Brain pericyte (primary cell): ENCODE measurements at places on chromosomes 6 and 20.

DNA sequence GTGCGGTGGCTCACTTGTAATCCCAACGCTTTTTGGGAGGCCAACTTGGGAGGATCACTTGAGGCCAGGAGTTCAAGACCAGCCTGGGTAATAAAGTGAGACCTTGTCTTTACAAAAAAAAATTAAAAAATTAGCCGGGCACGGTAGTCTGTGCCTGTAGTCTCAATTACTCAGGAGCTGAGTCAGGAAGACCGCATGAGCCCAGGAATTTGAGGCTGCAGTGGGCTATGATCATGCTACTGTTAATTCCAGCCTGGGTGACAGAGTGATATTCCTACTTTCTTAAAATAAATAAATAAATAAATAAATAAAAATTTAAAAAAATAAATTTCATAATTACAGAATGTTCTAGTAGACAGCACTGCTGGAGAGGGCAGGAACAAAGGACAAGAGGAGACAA lies 62.4 kb downstream of the DST start:
- DNase-seq = no peak

DNA sequence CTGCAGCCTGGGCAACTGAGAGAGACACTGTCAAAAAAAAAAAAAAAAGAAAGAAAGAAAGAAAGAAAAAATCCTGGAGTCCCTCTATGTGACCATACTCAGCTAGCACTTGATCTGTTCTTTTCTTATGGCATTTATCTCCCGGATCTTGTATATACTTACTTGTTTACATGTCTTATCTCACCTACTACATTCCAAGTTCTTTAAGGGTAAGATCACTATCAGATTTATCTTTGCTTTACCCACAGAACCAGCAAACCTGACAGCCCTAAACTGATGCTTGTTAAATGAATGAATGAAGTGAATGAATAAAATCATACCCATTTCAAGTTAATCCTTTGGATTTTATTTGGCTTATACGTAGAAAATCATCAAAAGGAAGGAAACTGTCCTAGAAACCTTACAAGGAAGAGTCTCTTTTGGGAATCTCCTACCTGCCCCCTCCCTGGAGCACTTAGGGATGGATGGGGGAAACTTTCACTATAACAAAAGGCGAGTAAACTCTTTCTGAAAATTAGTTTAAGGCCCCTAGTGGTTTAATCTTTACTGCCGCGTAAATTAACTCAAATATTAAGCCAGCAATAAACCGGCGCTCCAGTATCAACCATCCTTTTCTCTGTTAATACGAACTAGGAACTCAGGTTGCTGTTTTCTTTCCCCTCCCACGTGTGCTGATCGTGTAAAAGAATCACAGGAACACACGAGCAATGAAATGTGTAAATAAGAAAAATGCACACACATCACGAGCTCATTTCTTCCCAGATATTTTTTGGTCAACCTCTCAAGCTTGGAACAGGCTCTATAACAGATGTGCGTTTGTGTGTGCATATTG lies 1.3 kb upstream of the UTRN start:
- DNase-seq = no peak

- no peak for DNase-seq
Observed at GRCh38 chr20:38665506-38666285, 58.6 kb upstream of the SLC32A1 start.

DNA sequence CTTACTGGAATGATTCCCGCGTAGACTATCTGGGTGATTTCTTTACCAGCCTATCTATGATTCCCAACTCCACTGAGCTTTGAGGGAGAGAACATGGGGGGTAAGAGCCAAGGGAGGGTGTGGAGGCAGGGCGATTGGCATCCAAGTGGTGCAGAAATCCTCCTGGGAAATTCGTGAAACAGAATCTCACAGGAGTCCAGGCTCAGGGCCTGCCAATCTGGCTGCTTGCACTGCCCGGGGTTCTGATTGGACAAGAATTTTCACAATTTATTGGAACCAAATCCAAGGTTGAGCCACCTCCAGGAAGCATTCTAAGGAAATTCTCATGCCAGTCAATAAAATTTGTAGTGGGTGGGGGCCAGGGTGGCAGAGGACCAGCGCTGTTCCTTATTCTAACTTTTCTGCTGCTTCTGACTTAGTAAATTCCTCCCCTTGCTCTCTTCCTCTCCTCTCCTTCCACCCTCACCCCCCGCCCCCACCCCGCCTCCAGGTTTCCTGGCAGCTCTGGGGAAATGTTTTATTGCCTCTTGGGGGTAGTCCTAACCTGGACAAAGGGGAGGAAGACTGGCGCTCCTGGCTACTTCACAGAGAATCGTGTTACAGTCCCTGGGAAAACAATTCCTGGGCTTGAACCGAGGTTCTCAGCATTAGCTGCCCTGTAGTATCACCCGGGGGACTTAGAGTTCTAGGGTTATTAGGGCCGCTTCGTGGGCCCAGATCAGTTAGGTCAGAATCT lies 3.1 kb downstream of the BMP6 start:
- no peak for DNase-seq

- DNase-seq = no peak
Observed at GRCh38 chr20:52433326-52434040, 241.9 kb upstream of the ZFP64 start.

DNA sequence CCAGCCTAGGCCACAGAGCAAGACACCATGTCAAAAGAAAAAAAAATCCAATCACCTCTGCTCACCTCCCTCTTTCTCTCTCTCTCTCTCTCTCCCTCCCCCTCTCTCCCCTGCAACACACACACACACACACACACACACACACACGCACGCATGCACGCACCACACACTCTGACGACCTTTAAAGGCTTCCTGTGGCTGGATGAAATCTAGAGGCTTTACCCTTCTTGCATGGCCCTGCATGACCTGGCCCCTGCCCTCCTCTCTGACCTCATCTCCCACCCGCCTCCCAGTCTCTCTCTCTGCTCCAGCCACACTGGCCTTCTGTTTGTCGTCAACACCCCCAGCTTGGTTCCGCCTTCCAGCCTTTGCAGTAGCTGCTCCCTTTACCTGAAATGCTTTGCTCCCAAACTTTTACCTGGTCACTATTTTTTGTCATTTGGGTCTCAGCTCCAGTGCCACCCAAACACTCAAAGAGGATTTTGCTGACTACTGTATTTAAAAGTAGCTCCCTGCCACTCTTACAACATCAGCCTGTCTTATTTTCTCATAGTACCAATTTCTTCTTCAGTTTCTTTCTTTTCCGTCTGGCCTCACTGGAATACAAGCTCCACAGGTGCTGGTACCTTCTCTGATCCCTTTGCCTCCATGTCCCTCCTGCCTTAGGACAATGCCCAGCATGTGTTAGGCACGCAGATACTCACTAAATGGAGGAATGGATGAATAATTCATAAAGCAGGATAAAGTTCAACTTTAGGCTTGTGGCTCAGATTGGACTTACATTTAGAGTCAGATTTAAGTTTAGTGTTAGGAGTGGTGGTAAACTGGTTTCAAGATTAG lies 4.3 kb upstream of the LTA start:
- no peak for DNase-seq

DNA sequence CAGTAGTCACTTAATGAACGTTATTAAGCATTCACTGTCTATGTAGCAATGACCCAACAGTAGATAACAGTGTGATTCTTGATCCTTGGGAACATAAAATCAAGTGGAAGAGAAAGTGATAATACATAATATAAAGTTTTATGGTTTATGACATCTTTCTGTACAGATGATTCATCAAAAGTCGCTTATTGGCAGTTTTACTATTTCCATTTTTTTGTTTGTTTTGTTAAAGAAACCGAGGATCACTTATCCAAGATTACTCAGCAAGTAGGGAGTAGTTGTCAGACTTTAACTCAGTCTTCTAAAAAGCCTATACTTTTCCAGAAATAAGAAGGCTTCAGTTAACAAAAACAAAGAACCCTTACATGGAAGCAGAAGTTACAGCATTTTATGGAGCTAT lies 260.8 kb downstream of the ZFAND3 start:
- DNase-seq = no peak

- DNase-seq = no peak
Observed at GRCh38 chr20:6490849-6491248, 276.6 kb upstream of the BMP2 start.

- no peak for DNase-seq
Observed at GRCh38 chr6:44858998-44859397, 469.1 kb upstream of the RUNX2 start.

DNA sequence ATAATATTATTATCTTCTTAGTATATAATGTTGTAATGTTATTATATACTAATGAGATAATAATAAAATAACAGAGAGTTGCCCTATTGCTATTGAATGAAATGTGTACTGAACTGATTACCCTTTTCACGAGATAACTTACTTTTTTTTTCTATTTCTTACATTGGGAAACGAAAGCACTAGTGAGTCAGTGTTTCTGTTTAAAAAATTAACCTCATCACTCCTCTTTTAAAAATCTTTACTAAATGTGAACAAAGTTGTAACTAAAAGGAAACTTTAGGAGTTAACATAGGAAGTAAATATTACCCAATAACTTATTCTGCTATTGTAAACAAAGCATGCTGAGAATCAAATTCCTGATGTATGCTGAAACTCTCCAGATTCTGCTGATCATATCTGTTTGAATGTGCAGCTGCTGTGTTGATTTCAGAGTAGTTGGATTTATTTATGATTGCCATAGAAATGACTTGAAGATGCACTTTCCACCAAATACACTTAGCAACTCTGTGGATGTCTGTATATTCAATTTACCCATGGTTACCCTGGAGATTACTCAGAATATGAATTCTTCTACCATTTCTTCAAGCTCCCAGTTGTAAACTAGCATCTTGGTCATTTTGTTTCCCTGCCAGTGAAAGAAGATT lies 523.4 kb downstream of the TENT5A start:
- peak; percentile 84 for DNase-seq

- no peak for DNase-seq
Observed at GRCh38 chr20:41159547-41159946, 22.2 kb downstream of the PLCG1 start.

- DNase-seq = no peak
Observed at GRCh38 chr20:57215826-57216471, 50.5 kb downstream of the BMP7 start.

GRCh38 chr6:46490425-46491200 lies 636 bp downstream of the RCAN2 start:
- DNase-seq = no peak

DNA sequence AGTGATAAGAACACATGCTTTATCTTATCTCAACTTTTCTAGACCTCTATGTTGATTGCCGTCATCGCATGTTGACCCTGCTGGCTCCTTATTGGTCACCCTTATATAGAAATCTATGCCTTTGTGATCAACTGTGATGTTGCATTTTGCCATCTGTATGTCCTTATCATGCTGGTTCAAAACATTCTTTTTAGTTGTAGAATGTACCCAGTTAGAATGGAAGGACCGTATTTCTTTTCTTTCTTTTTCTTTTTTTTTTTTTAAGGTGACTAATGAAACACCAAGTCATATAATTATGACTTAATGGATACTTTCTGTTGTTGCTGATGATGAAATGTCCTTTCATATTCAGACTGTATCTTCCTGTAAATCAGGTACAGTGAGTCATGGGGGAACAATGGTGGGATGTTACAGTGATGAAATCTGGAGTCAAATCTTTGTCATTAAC lies 145.9 kb upstream of the CITED2 start:
- DNase-seq = no peak

DNA sequence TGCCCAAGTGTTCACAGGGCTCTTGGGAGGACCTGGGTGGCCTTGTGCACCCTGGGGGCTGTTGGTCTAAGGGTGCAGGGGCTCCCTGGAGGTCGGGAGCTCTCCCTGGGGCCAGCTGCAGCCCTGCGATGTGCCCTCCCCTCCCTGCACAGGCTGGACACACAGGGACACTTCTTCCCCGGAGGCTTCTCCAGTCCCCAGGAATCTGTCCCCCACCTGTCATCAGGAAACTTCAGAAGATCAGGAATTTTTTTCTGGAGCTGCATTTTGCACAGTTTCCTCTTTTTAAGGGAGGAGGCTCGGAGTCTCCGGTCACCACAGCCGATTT lies 66.9 kb upstream of the BHLHE23 start:
- no peak for DNase-seq

DNA sequence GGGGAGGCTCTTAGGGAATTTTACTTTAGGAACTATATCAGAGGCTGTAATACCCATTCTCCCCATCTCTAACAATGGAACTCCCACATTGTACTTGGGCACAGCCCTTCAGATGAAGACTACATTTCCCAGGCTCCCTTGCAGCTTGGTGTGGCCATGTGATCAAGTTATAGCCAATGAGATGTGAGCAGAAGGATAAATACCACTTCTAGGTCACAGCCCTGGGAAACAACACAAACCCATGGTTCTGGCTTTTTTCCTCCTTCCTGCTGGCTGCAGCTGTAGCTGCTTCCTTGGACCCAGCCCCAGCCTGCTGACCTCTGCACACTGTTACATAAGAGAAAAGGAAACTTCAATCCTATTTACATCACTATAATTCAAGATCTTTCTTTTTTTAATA lies 445.9 kb upstream of the JARID2 start:
- DNase-seq = peak; percentile 87

GRCh38 chr20:58523072-58523970 lies 8.1 kb upstream of the APCDD1L start:
- DNase-seq = no peak

DNA sequence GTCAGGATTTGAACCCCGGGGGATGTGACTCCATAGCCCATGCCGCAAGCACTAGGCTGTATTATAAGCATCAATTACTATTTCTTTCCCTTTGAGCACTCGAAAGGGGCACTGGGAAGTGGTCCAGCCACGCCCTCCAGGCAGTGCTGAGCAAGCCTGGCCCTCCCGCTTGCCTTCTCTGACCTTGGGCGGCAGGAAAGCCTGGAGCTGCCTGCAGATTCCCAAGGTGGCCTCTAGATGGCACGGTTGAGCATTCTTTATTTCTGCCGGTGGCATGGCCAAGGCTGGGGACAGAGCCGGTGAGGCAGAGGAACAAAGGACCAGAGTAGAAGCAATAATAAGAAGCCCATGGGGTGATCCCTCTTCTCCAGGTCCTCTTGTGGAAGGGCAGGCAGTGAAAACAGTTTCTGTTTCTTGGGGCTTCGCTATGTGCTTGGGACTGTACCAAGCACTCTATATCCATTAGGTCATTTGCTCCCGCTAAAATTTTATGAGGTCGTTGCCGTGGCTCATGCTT lies 32.0 kb downstream of the ARHGAP40 start:
- DNase-seq = no peak

- no peak for DNase-seq
Observed at GRCh38 chr6:129150507-129150906, 267.6 kb downstream of the LAMA2 start.

DNA sequence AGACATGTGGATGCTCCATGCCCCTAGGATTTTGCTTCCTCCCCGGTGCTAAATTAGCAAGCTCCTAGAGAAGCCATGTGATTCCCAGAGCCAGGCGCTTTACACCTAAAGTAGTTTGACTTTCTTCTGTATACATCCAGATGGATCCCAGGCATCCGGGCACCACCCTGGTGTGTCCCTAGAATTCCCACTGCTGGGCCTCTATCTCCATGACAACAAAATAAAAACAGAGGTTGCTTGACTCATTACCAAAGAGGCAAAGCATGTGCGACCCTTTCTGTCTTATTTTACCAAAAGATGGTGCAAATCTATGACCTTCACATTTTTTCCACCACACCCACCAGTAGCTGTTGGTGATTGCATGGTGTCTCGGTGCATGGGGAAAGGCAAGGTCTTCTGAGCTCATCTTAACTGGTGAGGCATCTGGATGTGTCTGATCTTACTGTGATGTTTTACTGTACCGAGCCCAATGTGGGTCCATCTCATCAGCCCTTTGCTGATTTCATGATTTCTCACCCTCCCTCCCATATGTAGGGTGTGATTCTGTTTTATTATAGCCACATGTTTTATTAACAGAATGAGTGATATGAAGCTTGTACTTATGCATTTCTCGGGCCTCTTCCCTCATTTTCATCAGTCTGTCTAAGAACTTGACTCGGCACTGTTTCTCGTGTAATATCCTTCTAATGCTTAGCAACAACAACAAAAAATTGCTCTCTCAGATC lies 27.4 kb upstream of the VAPB start:
- DNase-seq = no peak
